Neural progenitor cell (in vitro differentiated cells): ENCODE measurements at places on chromosomes 2 and 18.

- DNase-seq = peak; percentile 82
These were observed 6.8 kb upstream of the PXDN start for GRCh38 chr2:1750933-1751766.

DNA sequence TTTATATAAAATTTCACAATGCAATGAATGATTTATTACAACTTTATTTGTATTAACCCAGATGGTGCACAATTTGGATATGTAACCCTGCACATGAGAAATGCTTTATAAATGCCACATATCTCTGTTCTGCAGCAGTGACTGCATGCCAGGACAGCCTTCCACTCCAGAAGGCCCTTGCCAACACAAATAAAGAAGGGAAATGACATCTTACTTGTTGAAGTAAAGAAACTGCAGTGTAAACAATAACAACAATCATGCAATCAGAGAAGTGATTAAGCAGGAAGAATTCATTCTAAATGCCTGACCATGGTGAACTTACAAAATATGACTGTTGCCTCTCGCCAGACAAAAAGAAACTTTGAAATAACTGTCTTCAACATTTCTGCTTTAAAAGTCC lies 129.9 kb upstream of the CHST9 start:
- DNase-seq = no peak

DNA sequence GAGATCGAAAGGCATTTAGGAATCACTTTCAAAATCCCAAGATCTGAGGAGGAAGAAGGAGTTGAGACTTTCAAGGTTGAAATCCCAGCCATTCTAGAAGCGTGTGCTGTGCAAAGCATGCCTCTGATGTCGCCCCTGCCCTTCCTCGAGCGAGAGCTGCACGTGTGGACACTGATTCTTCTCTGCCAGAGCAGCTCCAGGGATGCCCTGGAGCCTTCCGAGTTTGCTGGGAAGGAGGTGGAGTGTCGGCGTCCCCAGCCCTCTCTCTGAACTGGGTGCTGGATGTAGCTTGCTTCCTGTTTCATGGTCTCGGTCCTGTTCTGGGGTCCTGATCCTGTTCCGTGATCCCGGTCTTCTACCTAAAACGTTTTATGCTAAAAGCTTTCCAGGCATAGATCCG lies 76.1 kb downstream of the TWIST2 start:
- DNase-seq = no peak

GRCh38 chr2:4675295-4675694 lies 971.9 kb downstream of the DCDC2C start:
- no peak for DNase-seq

DNA sequence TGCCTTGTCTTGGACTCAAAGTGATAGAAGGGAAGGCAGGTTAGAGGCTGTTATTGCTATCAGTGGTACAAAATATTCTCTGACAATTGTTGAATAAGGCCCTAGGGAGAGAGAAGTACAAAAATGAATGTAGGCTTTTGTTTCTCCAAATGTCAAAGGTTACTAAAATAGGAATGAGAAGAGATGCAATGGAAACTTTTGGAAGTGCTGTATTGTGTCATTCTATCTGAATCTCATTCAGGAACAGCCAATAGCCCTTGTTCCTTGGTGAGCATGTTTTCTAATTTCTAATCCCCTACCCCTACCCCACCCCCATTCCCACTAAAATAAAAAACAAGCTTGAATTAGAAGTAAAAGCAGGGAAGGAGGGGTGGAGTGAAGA lies 166.4 kb downstream of the GPD2 start:
- no peak for DNase-seq

DNA sequence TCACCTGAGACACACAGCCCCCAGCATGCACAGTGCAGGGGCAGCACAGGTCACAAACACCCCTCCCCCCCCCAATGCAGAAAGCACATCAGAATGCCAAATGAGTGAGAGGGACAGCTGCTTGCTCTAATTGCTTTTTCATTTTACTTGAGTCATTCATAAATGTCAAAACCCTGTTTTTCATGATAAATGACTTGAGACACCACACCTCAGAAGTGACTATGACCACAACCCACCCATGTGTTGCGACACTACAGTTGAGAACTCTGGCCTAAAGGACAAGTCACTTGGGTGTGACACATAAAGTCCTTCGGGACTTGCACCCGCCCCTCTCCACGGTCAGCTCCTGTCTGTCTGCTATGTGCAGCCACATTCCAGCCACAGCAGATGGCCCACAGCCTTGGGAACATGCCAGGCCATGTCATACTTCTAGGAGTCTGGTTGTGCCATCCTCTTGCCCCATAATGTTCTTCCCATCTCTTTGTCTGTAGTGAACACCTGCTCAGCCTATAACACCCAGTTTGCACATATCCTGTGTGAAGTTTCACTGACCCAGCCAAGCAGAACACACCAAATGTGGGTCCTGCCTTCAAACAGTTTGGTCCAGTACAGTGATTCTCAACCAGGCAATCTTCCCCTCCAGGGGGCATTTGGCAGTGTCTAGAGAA lies 30.2 kb upstream of the RIOK3 start:
- no peak for DNase-seq

- DNase-seq = no peak
These were observed 143.5 kb upstream of the BOD1L2 start for GRCh38 chr18:57003342-57003741.

- DNase-seq = no peak
These were observed 8.5 kb downstream of the SLC66A2 start for GRCh38 chr18:79942786-79943607.

GRCh38 chr18:56146565-56146964 lies 491.8 kb downstream of the TXNL1 start:
- no peak for DNase-seq

- DNase-seq = no peak
These were observed 27.6 kb upstream of the ASAP2 start for GRCh38 chr2:9178904-9179571.

DNA sequence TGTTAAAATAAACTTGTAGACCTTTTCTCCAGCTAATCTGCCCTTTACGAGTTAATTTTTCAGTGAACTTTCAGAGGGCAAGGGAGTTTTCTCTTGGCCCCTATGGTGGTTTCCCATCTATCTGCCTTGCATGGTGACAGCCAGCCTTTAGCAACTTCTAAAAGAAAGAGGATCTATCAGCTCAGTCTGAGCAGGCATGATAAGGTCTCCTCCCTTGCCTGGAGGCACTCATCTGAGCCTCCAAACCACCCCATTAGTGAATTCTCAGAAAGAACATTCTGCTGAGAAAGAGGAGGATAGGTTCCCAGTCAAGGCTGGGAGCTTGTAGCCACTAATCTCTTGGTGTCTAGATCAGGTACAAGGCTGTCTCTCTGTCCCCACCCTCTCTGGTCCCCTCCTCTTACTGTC lies 10.7 kb upstream of the GYPC start:
- no peak for DNase-seq

DNA sequence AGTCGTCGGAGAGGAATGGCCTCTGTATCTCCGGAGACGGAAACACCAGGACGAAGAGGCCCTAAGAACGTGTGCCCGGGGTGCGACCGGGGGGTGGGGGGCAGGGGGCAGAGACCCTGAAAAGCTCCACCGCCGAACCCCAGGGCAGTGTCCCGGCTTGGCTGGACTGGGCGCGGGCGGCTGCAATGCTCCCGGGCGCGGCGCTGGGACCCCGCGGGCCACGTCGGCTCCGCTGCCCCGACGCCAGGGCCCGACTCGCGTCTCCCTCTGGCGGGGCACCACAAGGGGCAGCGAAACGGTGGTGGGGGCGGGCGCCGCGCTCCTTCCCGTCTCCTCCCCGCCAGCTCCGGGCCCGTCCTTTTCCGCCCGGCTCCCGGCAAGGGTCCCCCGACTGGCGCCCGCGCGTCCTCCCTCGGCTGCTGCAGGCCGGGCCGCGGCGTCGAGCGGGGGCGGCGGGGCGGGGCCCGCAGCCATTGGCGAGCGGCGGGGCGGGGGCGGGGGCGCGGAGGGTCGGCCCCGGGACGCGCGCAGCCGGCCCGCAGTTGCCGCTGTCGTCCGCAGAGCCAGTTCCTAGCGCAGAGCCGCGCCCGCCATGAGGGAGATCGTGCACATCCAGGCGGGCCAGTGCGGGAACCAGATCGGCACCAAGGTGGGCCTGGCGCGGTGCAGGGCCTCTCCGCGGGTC lies at the start of gene TUBB6:
Gene TUBB6, plus strand, starts transcription at position 541 of the 685 bp plus-strand sequence. Its CDS starts 52 bp downstream, at position 593.
- peak; percentile 86 for DNase-seq

- DNase-seq = no peak
These were observed 36.5 kb upstream of the ST3GAL5 start for GRCh38 chr2:85925216-85925671.

DNA sequence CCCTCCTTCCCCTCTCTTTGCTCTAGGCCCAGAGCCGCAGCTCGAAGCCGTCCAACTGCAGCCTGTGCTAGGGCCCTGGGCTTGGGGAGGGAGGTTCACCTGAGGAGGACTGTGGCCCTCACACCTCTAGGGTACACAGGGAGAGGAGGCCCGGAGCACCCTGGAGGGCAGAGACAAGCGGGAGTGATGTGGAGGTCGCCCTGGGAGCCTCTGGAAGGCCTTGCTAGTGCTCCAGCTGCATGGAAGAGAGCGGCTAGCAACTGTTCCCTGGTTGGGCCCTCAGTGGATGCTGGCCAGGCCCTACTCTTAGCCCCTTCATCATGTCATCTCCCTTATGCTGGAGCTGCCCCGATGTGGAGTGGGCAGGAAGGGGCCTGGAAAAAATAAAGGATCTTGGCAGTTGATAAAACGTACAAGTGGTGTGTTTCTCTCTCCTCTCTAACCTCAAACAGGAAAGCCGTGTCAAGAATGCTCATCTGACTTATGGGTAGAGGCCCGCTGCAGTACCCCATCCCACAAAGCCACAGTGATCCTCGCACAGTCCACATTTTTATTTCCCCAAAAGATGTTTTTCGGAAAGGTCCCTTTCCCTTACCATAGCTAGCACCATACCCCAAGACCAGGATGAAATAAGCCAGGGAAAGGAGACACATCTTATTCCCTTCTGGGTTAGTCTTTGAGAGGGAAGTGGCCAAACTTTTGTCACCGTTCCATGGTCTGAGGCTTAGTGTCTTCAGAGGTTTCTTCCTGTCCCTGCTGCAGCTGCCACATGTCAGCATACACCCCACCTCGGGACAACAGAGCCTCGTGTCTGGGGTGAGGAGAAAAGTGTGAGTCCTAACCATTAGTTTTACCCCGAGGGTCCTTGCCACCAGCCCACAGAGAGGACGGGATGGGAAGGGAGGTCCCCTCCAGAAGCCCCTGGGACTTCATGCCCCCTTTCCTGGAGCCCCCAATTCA lies 2.9 kb downstream of the ZFAND2B start:
- no peak for DNase-seq

GRCh38 chr2:172928756-172929155 lies 146.9 kb upstream of the MAP3K20 start:
- no peak for DNase-seq

DNA sequence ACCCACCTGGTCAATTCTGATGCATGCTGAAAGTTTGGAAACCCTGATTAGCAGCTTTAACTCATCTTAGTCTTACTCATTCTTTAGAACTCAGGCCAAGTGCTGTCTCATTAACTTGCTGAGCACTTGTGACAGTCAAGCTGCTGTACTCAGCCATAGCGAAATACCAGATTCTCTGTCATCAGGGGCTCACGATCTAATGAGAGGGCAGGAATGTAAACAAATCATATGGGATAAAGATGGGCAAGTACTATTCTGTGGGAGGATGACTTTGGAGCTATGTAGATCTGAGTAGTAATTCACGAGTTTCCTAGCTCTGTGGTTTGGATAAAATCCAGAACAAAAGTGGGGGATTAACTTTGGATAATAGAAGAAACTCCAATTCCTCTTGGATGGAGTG lies 376.6 kb downstream of the HRH4 start:
- no peak for DNase-seq

DNA sequence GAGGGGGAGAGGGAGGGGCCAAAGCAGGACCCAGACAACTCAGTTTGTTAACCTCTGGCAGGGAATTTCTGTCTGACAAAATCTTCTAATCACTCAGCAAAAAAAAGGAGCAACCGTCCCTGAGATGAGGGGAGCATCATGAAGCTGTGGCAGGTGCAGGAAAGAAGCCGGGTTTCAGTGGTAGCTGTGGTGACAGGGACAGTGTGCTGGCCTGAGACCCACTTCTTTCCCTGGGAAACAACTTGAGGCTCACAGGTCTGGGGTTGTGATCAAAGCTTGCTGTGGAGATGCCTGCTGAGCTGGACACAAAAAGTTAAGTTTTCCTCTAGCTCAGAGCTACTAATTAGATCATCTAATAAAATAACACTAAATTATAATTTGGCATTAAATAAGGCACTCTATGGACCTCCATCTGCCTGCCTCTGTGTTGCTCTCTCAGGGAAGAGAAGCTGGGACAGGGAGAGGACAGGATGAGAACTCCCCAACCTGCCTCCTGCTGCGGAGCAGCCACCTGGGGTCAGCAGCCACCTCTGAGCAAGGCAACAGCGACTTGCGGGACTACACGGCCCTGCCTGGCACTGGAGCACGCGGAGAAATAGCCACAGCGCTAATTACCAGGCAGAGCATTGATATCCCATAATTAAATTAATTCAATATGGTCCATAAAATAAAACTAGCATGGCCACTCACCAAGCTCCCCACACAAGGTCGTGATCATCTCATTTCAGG lies 104.6 kb upstream of the TEX51 start:
- no peak for DNase-seq

- DNase-seq = peak; percentile 79
These were observed 13.5 kb upstream of the ZAP70 start for GRCh38 chr2:97699765-97700444.

DNA sequence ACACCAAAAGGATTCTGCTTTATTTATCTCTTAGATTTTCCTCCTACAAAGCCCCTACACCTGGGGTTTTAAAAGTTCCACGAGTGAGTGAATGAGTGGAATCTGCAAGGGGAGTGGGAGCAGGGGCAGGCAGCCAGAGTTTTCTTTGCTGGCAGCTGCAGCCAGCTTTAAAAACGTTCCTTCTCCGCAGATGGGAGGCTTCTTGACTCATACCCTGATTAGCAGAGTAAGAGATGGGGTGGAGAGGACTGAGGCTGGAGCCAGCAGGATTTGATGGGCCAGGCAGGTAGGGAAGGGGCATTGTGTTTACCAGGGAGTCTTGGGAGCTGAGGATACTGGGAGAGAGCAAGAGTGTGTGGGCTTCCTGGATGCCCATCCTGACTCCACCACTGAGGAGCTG lies 99.6 kb upstream of the TNP1 start:
- DNase-seq = no peak
